EH (cell line): ENCODE measurements at places on chromosomes 2 and 18.
A peak's percentile ranks its signal among the peaks of the same experiment; 100 is the strongest.

DNA sequence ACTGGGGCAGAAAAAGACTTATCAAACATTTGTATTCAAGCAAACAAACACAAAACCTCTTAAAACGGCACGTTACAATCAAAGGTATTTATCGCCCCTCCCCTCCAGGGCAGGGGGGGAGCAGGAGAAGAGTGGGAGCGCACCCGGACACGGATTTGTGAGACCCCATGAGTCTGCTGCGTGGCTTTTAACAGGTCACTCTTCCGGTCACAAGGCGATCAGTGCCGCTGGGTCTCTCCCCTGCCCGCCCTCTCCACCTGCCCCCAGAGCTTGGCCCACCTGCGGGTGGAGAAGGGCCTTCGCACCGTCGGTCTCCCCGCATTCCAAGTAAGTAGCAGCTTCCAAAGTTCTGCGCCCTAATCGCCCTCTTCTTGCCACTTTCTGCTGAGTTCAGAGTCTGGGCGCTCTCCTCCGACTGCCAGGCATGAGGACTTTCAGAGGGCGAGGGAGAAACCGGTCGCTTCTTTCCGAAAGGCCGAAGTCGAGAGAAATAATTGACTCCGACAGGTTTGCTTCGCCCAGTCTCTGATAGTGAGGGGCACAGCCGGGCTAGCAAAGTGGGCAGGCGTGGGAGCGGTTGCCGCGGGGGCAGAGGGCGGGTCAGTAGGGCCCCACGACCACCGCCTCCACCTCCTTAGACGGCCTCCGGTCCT lies 800 bp downstream of the RPRM start:
- no peak for DNase-seq

DNA sequence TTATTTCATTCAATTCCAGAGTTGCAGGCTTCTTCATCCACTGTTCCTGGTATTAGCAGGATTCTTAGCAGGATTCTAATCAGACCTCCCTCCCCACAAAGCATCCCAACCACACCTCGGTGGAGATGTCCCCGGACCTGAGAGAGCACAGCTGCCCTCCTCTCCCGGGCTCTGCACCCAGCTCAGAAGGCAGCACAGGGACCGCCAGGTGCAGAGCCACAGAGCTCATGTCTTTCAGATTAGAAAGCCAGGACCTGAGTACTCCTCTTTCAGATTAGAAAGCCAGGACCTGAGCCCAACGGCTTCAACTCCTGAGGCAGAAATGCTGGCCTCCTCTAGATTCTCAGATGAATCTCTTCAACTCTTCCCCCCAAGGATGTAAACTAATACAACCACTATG lies 152.3 kb downstream of the MYO5B start:
- DNase-seq = no peak

- peak; percentile 18 for DNase-seq
These were observed 616 bp downstream of the EML6 start for GRCh38 chr2:54723996-54724559.

- no peak for DNase-seq
These were observed 85.2 kb downstream of the NYAP2 start for GRCh38 chr2:225484751-225485150.

DNA sequence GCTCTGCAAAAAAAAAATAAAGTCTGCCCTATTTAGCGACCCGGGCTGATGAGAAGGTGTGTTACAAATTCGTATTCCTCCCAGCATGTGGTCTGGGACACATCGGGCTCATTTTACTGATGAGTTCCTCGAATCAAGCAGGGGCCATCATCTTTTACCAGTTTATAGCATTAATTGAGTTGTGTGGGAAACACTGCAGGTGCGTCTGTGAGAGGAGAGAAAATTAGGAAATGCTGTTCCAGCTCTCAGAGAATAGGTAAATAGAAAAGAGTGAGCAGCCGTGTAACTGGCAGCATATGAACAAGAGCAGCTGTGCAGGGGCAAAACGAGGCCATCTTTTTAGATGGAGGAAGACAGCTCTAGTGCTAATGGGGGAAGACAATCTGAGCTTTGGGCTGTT lies 216.7 kb downstream of the SETBP1 start:
- no peak for DNase-seq

DNA sequence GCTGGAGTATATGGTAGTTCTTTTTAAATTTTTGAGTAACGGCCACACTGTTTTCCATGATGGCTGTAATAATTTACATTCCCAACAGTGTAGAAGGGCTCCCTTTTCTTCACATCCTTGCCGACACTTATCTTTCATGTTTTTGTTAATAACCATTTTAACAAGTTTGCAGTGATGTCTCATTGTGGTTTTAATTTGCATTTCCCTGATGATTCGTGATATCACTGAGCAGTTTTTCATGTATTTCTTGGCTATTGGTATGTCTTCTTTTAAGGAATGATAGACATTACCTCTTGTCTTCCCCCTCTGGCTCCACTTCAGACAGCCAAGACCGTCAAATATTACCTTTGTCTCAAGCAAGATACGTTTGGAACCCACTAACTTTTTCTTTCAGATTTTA lies 371.1 kb upstream of the NRP2 start:
- no peak for DNase-seq

GRCh38 chr2:96539215-96539920 lies 2.8 kb downstream of the ARID5A start:
- DNase-seq = no peak

GRCh38 chr2:44623622-44624351 lies 262.0 kb downstream of the CAMKMT start:
- DNase-seq = no peak

GRCh38 chr2:75012080-75012479 lies 53.6 kb downstream of the POLE4 start:
- peak; percentile 35 for DNase-seq

GRCh38 chr2:143847257-143847656 lies 672.7 kb downstream of the ZEB2 start:
- DNase-seq = no peak

DNA sequence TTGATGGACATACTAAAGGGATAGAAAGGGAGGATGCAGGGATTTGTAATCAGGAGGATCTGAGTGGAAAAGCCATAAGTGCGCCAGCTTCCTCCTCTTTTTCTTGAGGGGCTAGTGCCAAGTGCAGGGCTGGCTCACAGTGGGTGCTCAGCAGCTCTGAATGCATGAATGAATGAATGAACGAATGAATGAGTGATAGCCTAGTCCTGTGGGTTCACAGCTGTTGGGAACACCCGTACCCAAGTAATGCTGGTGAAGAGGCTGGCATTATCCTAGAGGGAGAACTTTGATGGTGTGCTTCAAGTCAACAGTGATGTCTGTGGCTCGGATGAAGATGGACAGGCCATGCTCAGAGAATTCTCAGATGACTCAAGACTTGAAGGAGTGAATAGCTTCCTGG lies 108.8 kb downstream of the KCTD1 start:
- DNase-seq = no peak

DNA sequence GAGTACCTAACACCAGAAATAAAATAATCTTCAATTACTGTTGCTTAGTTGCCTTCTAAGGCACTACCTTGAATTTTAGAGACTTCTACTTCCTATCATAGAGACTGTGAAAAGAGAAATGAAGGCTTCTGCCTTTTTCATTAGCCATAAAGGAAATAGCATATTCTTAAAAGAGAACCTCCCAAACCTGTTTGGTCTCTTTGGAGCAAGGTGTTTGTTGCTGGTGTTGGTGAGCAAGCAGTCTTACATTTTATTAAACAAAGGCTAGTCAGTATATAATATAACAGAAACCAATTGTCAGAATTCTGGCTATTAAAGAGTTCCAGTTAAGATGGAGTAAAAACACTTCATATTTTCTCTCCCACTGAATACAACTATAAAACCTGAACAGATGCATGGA lies 116.4 kb downstream of the TAF4B start:
- no peak for DNase-seq

GRCh38 chr2:180607514-180608049 lies 372.8 kb upstream of the UBE2E3 start:
- no peak for DNase-seq

DNA sequence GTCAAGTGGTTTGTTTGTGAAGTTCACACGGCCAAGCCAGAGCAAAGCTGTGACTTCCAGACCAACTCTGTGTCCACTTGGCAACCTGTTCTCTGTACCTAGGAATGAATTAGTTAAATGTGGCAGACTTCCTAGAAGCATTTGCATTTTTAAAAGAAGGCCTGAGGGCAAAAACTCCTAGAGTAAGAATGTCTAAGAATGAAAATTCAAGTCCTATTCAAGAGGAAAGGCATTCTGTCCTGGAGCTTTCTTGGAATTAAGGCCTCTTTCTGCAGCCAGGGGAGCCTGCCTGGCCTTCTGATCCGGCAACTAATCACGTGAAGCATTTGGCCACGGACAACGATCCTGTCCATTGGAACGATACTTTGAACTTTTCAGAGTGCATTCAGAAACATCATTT lies 155.0 kb downstream of the SETBP1 start:
- DNase-seq = peak; percentile 9

DNA sequence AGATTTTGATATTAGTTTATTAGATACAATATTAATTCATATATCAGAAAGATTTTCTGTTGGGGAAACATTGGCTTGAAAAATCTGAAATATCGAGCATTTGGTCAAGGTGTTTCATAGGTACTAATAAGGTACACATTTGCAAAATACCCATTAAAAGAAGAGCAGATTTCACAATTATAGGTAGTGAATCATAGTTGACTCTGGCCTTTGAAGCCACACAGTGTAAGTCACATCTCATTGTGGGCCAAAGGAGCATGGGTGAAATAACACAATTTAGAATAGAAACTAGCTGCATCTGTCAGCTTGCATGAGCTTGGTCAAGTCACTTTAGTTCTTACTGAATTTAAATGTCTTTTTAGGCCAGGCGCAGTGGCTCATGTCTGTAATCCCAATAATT lies 4.9 kb downstream of the KDM3A start:
- no peak for DNase-seq

DNA sequence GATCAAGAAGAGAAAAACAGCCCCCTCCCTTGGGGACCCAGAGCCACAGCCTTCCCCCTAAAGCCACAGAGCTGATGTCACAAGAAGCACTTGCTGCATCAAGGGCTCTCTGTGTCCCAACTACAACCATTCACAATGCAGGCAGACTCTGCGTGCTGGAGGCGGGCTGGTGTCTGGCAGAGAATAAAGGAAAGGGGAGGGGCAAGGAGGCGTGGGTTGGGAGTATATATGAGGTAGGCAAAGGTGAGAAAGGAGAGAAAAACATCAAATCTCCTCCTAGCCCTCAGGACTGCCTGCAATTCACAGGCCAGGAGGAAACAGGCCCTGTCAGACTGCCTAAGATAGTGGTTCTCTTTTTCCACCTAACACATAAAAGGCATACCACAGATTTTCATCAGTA lies 48.8 kb upstream of the IHH start:
- no peak for DNase-seq

DNA sequence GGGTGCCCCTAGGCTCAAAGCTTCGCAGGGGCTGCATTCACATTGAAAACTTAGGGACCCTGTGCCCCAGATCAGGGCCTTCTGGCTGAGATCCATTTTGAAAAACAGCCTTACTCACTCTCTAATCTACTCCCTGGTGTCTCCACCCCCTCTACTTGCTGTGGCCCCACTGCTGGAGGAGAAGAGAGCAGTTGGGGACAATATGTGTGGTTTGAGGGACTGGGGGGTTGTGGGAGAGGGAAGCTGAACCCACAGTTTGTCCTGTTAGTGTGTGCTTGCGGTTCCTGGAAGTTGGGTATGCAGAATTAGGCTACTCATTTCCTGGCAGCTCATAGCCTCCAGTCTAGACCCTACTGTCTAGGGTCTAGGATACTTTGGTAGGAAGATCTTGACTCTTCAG lies 211.4 kb downstream of the PRKCE start:
- no peak for DNase-seq

- no peak for DNase-seq
These were observed 26.3 kb downstream of the PSME4 start for GRCh38 chr2:53944542-53944941.
